ENCODE measurements at places on chromosomes 11 and 22.

DNA sequence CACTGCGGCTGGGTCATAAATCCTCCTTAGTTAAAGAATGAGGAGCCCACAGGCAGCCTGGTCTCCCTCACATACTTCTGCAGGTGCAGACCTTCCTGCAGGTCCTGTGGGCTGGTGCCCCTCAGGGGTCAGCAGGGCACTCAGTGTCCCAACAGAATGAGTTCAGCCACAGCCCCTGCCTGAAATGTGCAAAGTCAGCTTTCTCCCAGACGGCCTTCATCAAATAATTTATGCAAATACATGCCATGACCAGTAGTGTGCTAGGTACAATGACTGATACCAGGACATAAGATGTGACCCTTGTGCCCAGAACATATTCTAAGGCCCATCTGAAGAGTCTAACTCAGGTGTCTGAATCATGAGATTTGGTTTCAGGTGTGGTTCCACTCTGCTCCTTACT, 703.4 kb downstream of the TBC1D22A start:
- no peak for DNase-seq

GRCh38 chr22:36569999-36570398, 41.0 kb upstream of the EIF3D start:
- no peak for DNase-seq

DNA sequence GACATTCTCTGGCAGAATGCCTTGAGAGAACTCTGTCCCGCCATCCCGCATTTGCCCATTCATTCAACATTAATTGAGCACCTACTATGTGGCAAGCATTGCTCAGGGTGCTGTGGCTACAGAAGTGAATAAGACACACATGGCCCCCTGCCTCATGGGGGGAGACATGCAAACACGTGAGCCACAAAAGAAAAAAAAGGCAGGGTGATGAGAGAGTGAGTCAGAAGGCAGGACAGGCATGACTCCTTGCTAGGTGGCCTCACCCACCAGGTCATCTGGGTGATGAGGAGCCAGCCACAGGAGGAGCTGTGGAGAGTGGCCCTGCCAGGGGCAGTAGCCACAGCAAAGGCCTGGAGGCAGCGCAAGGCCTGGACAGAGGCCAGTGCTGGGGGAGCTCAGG, 4.9 kb downstream of the CHRM4 start:
- DNase-seq = no peak

GRCh38 chr11:100639140-100639539, 47.9 kb upstream of the ARHGAP42 start:
- no peak for DNase-seq

DNA sequence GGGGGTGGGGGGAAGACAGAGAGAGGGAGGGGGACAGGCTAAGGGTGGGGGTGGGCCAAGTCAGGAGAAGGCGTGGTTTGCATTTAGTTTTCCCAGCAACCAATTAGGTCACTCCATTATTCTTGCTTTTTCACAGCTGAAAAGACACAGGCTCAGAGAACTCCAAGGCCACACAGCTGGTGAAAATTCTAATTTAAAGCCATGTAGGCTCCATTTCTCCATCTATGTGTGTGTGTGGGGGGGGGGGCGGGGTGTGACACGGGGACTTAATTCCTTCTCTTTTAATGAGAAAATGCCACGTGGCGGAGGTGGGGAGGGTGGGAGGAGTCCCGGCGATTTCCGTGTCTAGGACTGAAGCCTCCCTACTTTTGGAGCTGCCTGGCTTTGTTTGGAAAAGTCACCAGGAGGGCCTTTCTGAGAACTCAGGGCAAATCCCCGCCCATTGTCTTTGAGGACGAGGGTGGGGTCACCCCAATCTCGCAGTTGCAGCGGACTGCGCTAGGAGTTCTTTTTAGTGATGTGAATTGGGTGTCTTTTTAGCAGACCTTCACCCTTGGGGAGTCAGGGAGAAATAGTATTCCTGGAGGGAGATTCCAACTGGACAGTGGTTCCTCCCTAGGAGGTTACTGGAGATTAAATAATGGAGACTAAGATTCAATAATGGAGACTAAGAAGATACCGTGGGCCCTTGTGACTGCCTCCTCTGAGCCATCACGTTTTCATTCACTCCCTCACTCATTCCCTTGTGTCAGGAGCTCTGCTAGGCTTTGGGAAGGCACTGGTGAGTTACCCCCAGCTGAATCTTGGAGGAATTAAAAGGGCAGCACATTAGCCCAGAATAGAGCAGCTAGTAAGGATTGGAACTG, 36.4 kb upstream of the PTPRJ start:
- no peak for DNase-seq
